ENCODE measurements at places on chromosomes 6 and 20.
A peak's percentile ranks its signal among the peaks of the same experiment; 100 is the strongest.

GRCh38 chr6:35503534-35503933 is 6.7 kb upstream of the TEAD3 start:
- no peak for DNase-seq

- no peak for DNase-seq
These were observed 7.0 kb downstream of the B4GALT5 start for GRCh38 chr20:49706630-49707091.

DNA sequence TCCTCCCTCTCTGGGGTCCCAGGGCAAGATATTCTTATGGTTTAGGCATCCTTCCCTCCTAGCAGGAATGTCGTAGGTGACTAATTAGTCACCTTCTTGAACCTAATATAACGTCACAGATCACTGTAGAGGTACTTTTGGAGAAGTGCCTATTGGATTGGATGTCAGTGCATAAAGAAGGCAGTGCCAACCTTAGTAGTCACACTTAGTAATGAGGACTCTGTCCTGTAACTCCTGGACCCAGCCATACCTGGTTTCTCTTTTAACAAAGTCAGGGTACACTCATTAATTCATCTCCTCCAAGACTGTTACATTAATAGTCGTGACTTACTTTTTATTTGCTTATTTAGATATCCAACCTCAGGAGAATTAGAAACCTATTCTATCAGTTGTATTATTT is 20.0 kb downstream of the VTA1 start:
- no peak for DNase-seq

GRCh38 chr6:2674857-2675256 is 75.9 kb downstream of the MYLK4 start:
- DNase-seq = no peak

GRCh38 chr6:65170273-65170672 is 536.8 kb downstream of the EYS start:
- DNase-seq = no peak

DNA sequence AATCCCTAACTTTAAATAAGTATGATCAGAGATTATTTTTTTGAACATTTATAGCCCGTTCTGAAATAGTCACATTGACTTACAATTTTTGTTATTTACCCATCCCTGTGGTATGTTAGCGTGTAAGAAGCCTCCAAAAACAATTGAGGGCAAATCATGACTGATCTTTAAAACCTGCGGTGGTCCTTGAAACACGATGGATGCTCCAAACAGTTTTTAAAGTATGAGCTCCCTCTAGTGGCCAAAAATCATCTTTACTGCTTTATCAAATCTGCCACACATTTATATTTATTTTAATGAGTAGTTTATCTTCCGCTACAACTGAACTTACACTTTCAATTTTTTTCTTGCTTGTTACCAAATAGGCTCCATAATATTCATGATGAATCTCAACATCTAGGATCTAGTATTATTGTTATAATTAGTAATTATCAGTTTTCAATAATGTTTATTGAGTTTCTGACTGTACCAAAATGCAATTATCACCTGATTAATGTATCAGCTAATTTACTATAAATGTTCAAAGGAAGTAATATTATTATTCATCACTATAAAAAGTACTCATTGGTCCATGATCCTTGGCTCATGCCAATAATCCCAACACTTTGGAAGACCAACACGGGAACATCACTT is 52.2 kb downstream of the MARCKS start:
- no peak for DNase-seq

DNA sequence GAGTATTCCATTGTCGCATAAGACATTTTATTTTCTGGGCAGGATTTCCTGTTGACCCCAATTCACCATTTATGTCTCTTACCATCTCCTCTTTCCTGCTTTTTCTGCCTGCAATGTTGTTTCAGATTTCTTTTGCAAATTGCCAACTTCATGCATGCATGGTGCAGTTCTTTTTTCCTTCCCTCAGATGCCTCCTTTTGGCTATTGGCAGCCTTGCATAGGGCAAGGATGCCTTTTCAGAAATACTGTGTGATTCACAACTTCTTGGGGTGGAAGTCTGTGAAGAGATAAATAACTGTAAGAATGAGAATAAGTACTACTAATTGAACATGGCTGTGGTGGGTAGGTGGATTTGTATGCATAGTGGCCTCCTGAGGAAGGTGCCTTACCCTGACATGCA is 116.7 kb downstream of the SOX4 start:
- DNase-seq = no peak

GRCh38 chr20:1761116-1761515 is 103.5 kb upstream of the SIRPG start:
- no peak for DNase-seq

- DNase-seq = no peak
These were observed 42.8 kb downstream of the MYO6 start for GRCh38 chr6:75791881-75792280.

DNA sequence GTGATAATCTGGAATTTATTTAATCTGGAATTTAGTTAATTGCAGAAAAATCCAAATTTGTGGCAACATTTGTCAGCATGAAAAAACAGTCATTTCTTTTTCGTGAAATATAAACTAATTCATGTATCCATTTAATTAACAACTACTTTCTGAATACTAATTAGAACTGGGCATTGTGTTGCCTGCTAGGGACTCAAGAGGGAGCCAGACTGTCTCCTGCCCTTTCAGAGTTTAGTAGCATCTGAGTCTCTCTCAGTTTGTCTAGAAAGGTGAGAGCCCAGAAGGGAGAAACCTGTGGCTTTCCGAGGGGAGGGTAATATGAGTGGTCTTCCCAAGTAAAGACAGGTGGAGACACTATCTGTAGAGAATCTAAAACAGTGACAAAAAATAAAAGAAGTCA is 210.9 kb upstream of the HDDC2 start:
- DNase-seq = no peak

- DNase-seq = no peak
These were observed 271.5 kb upstream of the FOXQ1 start for GRCh38 chr6:1040393-1040792.

GRCh38 chr6:25132934-25133333 is 146.2 kb upstream of the CARMIL1 start:
- DNase-seq = no peak

GRCh38 chr20:33667676-33668465 is 1.1 kb downstream of the ACTL10 start:
- DNase-seq = peak; percentile 52
